ENCODE measurements at places on chromosomes 1 and 21.

DNA sequence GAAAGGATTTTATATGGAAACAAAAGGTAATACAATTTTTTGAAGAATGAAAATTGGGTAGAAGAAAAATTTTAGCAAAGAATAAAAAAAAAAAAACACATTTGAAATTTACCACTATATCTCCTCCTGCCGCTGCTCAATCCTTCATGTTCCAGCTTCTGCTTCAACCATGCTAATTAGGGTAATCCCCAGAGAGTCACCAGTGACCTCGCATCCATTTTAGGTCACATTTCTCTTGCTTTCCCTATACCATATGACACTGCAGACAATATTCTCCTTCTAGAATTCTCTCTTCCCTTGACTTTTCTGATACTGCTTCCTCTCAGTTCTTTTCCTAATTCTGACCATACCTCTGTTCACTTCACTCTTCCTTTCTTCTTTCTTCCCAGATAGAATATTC is 237.1 kb downstream of the USH2A start:
- DNase-seq, result no peak

GRCh38 chr1:173914366-173914871 is 2.7 kb downstream of the SERPINC1 start:
- DNase-seq, result no peak

DNA sequence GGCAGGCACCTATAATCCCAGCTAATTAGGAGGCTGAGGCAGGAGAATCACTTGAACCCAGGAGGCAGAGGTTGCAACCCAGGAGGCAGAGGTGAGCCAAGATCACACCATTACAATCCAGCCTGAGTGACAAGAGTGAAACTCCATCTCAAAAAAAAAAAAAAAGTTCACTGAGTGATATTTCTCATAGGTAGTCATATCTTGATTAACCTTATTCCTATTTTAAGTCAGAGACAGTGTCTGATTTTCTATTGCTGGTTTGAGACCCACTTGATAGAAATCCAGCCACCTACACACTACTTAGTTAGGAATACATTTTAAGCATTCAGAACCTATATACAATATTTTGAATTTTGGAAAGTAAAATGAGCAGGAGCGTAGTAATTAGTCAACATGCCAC is 357.4 kb upstream of the ADGRL2 start:
- no peak for DNase-seq

DNA sequence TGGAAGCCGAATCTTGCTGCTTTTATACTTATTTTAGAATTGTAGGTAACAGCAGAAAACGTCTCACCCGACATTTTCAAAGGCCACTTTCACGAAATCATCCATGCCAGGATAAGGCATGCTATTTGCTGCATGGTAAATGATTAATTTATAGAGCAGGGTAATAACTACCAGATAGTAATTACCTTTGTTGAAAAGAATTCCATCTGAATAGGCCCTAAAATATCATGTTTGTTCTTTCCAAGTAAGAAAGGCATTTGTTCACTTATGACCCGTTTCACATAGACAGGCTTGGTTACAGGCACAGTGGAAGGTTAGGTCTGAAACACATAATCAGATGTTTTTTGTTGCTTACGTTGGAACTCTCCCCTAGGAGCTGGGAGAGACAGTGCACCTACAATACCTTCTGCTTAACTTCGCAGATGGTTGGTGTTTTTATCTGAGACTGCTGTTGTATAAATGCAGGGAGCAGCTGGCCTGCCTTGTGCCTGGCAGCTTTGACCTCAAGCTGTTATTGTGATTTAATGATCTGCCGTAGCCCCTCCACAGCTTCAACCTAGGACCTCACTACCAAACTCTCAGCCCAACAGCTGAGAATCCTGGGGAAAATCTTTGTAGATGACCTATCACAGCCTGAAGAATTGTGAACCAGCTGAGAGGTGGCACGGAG is 1.6 kb downstream of the SLC44A3 start:
- no peak for DNase-seq

- no peak for DNase-seq
Measured at GRCh38 chr1:221991221-221991620, 249.3 kb upstream of the DUSP10 start.

- DNase-seq, result no peak
Measured at GRCh38 chr1:40945491-40945973, 34.0 kb upstream of the CTPS1 start.

- DNase-seq, result no peak
Measured at GRCh38 chr1:210233495-210234328, 1.1 kb downstream of the SERTAD4 start.

GRCh38 chr21:43266534-43266933 is 97.7 kb downstream of the CRYAA start:
- no peak for DNase-seq

DNA sequence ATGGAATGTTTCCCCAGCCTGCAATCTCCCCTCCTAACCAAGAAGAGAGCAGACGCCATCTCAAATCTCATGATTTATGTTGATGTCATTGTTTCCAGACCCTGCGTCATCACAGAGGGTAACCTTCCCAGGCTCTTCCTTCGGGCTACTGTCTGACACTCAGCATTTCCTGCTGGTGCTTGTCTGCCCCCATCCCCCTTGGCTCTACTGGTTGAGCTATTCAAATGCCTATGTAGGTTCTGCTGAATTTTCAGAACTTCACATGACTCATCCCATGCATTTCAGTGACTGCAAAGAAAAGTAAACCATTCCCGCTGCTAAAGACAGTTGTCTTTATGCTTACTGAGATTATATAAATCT is 24.8 kb upstream of the ITPKB start:
- no peak for DNase-seq

DNA sequence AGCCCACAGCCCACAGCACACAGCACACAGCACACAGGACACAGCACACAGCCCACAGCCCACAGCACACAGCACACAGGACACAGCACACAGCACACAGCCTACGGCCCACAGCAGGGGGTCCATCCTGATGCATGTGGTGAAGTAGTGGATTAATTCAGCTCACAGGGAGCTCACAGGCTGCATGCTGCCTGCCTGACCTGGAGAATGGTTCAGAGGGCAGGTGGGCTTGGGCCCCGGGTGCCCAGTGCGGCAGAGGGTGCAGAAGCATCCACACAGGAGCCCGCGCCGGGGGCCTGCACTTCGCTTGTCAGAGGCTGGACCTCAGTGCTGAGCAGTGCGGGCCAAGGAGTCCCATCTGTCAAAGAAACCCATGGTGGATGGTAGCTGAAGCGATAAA is 21.1 kb upstream of the AJAP1 start:
- DNase-seq, result no peak

DNA sequence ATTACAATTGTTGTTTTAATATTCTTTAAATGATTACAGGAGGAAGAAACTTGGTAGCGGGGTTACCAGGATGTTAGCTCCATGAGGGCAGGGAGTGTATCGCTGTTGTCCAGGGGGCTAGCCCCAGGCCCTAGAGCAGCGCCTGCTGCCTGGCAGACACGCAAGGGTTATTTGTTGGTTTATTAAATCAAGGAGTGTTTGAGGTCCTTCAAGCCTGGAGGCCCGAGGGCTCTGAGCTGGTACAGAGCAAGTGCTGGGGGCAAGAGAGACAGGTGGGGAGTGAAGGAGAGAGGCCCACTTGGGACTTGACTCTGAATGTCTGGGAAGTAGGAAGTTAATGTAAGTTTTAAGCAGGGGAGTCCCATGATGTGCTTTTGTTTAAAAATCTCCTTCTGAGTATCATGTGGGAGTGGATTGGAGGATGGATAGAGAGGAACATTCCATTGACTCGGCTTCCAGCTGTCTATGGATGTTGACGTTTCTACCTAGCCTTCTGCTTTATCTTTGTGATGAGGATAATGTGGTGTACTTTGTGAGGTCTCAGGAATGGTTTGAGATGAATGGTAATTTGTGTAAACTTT is 8.7 kb downstream of the ITSN1 start:
- no peak for DNase-seq

- no peak for DNase-seq
Measured at GRCh38 chr1:155241841-155242264, 13.4 kb downstream of the ENTREP3 start.

DNA sequence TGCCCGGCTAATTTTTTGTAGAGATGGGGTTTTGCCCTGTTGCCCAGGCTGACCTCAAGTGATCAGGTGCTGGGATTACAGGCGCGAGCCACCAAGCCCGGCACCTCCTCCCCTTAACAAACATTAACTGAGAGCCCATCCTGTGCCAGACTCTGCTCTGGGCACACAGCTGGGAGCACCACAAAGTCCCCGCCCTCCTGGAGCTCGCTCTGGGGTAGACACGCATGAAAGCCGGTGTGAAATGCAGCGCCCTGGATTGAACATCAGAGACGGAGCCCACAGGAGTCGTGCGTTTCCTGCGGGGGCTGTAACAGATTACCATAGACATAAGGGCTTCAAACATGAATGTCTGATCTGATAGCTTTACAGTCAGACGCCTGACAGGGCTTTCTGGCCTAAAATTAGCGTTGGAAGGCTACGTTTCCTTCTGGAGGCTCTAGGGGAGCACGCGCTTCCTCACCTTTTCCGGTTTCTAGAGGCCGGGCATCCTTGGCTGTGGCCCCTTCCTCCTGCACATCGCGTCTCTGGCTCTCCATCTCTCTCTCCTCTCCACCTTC is 14.3 kb downstream of the SLC27A3 start:
- DNase-seq, result no peak

DNA sequence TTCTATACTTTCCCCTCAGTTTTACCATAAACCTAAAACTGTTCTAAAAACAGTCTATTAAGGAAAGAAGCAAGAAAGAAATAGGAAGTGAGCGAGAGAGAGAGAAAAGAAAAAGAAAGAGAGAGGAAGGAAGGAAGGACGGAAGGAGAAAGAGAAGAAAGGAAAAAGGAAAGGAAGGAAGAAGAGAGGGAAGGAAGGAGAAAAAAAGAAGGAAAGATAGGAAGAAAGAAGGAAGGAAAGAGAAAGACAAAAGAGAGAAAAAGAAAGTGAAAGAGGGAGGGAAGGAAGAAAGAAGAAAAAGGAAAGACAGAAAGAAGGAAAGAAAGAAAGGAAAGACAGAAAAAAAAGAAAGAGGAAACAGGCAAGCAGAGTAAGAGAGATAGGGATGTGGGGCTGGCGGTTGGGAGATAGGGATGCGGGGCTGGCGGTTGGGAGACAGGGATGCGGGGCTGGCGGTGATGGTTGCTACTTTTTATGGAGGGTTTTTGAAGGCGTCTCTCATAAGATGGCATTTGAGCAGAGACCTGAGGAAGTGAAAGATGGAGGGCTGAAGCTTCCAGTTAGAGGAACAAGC is 70.4 kb upstream of the IRF2BP2 start:
- DNase-seq, result no peak

DNA sequence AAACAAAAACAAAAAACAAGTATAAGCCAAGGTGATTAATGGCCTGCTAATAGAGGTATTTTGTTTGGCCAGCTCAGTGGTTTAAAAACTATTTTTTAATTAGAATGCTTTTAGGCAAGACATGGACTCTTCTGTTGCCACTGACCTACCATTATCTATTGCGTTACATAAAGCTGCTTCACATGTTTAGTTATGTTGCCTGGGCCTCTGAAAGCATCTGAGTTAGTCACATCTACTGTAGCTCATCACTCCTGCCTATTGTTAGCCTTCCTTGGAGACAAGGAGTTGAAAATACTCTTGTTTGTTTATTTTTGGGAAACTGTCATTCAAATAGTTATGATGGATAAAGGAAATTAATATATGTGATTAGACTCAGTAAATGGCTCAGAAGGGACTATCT is 14.3 kb downstream of the DNAJB4 start:
- no peak for DNase-seq

GRCh38 chr1:76298399-76298798 is 223.9 kb downstream of the ST6GALNAC3 start:
- no peak for DNase-seq

DNA sequence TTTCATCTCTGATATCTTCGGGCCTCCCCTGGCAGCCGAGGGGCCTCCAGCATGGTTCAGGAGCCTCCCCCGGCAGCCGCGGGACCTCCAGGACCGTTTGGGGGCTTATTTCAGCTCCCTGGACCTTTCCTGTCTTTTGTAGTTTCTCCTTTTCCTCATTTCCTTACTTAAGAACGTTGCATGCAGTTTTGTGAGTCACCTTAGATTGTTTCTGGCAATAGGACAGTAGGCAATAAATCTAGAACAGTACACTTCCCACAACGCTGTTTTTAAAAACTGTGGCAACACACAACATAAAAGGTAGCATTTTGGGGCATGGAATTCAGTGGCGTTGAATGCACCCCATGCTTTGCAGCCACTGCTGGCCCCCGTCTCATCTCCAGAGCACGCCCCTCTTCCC is 24.4 kb downstream of the FAAP20 start:
- no peak for DNase-seq

DNA sequence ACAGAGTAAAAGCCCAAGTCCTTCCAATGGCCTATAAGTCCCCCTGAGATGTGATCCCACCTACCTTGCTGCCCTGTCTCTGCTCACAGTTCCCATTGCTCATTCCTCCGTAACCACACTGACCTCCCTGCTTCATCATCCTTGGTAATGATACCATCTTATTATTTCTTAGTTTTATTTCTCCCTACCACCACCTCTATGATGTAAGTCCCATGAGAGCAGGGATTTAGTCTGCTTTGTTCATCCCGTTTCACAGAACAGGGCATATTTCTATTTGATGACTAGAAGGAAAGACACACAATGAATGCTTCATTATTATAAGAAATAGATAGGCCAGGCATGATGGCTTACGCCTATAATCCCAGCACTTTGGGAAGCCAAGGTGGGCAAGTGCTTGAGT is 22.5 kb downstream of the NIBAN1 start:
- no peak for DNase-seq

- DNase-seq, result no peak
Measured at GRCh38 chr1:181676269-181676668, 193.0 kb downstream of the CACNA1E start.

DNA sequence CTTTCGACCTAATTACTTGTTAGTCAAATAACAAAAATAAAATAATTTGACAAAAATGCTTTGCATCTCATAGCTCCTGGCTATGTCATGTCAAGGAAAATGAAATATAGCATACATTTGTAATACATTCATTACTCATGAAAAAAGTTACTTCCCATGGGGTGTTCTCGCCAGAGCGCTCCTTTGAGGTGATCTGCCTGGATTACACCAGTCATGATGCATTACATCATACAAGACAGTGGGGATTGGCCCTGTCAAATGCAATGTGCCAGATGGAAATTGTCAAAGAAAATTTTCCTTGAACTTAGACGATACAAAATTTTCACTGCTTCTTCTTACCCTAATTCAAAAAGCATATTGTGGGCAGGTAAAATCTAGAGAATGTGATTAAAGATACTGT is 215.6 kb upstream of the B3GALT2 start:
- DNase-seq, result no peak

- no peak for DNase-seq
Measured at GRCh38 chr1:220031287-220031686, 15.0 kb downstream of the EPRS1 start.

- no peak for DNase-seq
Measured at GRCh38 chr21:38794978-38795377, 10.8 kb upstream of the ETS2 start.

DNA sequence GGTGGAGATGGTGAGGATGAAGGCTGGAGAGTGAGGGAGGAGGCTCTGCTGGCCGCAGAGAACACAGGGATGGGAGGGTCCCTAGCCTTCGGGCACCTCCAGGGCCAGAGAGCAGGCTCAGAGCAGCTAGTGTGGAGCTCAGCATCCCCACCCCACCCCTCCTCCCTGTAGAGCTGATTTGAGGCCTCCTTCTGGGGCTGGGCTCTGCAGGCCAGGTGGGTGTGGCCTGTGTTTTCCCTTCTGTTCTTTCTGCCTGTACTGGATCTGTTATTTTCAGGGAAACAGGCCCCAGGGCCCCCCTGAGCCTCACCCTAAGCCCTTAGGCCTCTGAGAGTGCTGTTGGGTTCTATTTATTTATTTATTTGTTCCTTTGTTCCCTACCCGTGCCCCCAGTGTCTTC is 44.8 kb downstream of the TMCC2 start:
- DNase-seq, result no peak
